ENCODE measurements at places on chromosomes 6 and 20.

DNA sequence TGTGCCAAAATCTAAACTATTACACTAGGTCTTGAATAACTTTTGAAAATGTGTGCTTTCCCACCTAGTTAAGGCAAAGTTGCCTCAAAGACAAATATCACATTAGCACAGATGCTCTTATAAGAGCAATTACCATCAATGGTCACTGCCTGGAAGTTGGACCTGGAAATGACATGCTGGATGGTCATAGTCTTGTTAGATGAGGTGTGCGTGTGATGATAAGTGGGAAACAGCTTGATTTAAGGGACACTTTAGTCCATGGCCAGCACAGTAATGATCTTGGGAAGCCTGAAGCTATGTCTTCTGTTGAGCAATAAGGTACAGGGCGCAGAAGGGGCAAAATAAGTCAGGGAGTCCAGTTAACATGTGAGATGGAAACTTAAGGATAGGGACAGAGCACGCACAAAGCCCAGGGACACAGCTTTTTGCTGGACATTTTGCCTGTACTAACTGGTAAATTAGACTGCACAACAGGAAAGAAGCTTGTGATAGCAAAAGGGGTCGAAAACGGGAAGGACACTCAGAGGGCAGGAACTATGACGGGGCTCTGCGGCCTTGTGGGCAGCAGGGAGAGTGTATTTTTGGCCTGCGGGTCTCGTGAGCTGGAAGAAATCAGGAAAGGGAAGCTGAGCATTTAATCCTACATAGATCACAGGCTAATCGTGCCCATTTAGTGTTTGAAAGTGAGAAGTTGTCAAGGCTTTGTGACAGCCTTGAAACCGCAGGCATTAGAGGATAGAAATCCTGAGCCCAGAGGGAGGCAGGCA, 66.7 kb upstream of the BMP2 start:
- DNase-seq = no peak

GRCh38 chr20:13771853-13772453, 12.8 kb downstream of the ESF1 start:
- no peak for DNase-seq

DNA sequence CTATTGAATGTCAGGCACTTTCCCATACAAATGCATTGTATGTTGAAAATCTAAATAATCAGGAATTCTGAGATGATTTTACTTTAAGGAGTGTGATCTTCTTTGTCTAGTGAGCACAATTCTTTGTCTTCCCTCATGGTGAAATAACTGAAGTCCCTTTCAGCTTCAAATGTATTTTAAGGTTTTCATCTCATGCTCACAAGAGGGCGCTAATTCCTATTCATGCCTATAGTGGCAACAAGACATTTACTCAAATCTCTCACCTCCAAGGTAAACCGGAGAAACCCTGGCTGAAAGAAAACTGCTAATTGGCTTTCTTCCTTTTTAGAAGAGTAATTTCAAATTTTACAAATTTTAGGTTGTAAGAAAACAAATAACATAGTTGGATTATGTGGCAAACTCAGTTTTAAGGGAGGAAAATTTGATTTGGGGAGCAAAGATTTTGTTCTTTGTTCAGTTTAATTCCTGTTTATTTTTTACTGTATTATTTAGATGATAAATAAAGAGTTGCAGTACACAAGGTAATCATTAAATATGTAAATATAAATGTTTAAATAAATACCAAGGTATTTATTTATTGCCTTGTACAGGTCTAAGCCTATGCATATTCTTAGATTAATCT, 69.1 kb downstream of the SLC35F1 start:
- DNase-seq = no peak

- no peak for DNase-seq
Observed at GRCh38 chr6:156517088-156517487, 260.1 kb upstream of the ARID1B start.
